Amniotic stem cell (primary cell): ENCODE measurements at places on chromosomes 5 and 9.

- DNase-seq = no peak
These were observed 22.5 kb upstream of the CCL21 start for GRCh38 chr9:34732478-34732877.

DNA sequence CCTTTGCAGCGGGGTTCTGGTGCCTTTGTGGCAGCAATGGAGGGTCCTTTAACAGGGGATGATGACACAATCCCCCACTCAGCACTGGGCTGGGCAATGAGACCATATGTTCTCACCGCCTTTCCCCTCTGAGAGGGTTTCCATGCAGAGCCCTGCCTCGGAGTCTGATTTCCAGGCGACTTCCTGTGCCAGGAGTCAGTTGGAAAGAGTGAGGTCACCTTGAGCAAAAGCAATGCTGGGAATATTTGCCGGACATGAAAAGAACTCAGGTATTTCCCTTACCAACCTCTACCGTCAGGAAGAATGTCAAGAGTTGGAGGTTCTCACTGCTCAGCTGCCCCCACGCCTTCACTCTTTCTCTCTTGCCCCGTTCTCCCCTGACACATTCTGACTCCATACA, 284.2 kb upstream of the IRX1 start:
- no peak for DNase-seq

DNA sequence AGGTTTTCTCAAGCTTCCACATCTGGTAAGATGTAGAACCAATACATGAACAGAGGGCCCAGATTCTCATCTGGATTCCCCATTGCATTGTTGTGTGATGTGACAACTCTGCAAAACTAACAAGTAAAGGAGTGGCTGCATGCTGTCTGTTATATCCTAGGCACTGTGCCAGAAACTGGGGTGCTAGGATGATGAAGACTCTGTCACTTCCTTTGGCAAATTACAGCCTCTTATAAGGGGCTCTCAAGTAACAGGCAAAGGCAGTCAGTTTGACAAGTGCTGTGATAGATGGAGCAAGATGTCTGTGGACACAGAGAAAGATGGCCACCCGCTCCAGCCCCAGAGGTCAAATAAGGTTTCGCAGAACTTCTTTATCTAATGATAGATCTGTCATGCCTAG, 115.7 kb downstream of the PAPPA start:
- no peak for DNase-seq

DNA sequence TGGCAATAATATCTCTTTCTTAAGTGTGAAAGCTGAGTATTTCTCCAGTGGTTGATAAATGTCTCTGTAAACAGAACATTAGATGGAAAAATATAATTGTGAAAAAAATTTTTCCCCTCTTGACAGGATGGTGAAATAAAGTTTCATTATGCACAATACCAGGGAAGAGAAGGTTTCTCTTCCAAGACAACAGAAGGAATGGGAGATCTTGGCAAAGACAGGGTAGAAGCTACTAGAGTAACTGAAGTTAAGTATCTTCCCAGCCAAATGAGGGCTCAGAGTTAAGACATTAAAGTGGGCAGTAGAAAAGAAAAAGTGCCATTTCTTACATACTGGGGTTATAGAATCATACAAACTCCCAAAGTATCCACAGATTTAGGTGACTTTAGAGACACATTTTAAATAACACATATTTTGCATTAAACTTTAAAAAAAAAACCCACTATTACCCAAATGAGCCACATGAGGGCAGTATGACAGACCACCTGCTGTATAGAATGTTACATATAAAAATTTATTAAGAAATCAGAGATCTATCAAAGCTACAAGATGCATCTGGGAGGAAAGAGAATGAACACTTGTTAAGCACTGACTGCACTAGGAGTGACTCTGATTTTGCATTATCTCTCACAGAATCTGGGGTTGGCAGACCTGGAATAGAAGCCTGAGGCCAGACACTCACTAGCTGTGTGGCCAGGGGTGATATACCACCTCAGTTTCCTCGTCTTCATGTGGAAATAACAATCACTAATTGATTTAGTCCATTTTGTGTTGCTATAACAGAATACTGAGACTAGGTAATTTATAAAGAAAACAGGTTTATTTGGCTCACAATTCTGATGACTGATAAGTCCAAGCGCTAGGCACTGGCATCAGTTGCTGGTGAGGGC, 98.5 kb downstream of the ARSB start:
- DNase-seq = no peak

DNA sequence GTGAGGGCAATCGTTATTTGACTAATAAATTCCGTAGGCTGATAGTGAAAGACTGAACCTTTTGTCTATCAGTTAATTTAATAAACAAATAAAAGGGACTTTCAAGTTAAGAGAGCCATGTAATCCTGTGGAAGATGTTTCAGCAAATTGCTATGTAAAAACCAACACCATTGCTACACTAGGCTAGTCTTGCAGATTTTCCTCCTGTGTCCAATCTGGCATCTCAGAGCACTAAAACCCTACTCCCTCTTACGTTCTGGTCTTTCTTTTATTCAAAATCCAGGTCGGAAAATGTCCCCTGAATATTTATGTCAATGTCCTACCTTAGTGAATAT, 478.8 kb upstream of the TNC start:
- no peak for DNase-seq

- DNase-seq = no peak
These were observed 322.4 kb downstream of the SLIT3 start for GRCh38 chr5:168978500-168978899.

GRCh38 chr9:135574943-135575342, 13.4 kb downstream of the PAEP start:
- DNase-seq = no peak

GRCh38 chr5:141001844-141002604, 35.7 kb downstream of the PCDHAC2 start:
- no peak for DNase-seq

DNA sequence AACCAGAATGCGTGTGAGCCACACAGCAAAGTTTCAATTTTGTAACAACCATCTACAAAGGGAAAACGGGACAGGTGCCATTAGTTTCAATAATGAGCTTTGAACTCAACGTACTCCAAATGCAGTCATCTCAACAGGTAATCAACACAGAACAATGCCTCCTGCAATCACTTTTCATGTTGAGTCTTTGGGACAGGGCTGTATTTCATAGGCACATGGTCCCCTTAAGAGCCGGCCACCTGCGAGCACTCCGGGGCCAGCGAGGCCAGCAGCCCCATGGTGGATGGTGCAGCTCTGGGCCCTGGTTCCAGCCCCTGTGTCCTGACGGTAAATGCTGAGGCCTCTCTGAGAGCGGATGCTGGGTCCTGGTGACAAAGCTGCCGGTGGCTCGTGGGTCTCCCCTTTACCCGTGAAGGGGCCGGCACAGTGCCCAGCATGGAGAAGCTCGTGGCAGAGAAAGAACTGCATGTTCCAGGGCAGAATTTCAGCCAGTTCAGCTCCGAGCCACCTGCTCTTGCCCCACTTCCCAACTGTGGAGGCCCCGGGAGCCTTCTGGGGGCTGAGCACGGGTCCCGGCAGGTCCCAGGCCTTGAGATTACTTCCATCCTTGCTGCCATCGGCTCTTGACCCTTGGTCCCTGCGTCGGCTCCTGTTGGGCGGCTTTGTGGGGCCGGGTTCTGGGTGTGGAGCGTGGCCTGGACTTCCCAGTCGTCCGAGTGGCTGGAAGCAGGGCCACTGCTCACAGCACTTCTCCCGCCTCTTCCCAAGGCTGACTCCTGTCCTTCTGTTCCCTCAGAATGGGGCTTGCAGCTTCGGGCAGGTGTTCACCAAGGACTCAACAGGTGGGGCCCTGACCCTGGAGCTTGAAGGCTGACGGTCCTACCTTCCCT, 26.1 kb upstream of the RNU6ATAC start:
- no peak for DNase-seq

GRCh38 chr5:19546521-19546920, 441.5 kb downstream of the CDH18 start:
- no peak for DNase-seq

DNA sequence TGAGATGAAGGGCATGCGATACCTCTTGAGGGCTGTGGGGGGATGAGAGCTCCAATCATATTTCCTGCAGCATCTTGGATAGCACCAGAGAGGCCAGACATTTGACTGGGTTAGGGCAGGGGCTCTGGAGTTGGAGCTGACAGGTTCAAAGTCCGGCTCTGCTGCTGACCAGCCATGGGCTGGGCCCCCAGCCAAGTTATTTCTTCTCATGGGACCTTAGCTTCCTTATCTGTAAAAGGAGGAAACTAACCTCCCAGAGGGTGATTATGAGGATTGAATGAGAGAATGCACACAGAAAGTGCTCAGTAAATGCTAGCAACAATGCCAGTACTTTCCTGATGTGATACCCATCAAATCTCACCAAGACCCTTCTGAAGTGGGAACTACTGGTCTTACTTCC, 65.2 kb upstream of the SLC25A51 start:
- DNase-seq = no peak

GRCh38 chr5:159826351-159827214, 89.7 kb upstream of the ADRA1B start:
- DNase-seq = peak; percentile 15

- no peak for DNase-seq
These were observed 41.1 kb upstream of the ALDOB start for GRCh38 chr9:101476576-101477208.

- DNase-seq = no peak
These were observed 208.0 kb downstream of the TRIO start for GRCh38 chr5:14351086-14351661.

DNA sequence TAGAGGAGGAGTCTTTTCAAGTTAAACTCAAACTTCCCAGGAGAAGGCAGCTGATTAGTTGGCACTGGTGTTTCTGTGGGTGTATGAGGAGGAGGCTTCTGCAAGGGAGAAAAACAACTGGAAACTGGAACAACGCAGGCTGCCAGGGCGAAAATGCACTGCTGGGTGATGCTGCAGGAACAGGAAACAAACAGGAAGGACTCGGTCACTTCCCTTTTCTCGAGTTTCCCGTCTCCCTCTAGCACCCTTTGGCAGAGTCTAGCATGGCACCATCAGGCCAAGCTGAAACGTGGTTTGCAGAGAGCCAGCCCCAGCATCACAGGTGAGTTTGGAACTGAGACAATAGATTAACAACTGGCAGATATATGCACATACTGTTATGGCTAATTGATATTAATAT, 77.5 kb upstream of the CAST start:
- DNase-seq = no peak

GRCh38 chr9:93116072-93116961, 17.7 kb downstream of the NINJ1 start:
- no peak for DNase-seq

GRCh38 chr5:107602896-107603295, 67.8 kb downstream of the EFNA5 start:
- DNase-seq = no peak

- DNase-seq = no peak
These were observed 11.8 kb upstream of the COL5A1 start for GRCh38 chr9:134629586-134630392.

DNA sequence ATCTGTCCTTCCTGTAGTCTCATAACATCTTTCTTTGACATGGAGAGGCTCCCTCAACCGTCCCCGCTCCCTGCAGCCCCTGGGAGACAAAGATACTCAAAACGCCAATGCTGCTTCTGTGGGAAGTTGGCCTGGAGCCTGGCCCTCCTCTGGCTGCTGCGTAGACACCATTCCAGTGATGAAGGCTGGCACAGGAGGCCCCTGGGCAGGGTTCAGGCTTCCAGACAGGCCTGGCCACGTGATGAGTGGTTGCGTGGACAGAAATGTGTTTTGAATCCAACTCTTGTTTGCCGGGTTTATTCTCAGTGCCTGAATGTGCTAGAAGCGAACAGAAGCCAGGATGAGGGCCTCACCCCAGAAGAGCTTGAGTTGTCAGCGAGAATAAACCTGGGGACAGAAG, 43.2 kb upstream of the NKX2-5 start:
- DNase-seq = no peak

- no peak for DNase-seq
These were observed 1.2 kb upstream of the CEMIP2 start for GRCh38 chr9:71769175-71770161.

DNA sequence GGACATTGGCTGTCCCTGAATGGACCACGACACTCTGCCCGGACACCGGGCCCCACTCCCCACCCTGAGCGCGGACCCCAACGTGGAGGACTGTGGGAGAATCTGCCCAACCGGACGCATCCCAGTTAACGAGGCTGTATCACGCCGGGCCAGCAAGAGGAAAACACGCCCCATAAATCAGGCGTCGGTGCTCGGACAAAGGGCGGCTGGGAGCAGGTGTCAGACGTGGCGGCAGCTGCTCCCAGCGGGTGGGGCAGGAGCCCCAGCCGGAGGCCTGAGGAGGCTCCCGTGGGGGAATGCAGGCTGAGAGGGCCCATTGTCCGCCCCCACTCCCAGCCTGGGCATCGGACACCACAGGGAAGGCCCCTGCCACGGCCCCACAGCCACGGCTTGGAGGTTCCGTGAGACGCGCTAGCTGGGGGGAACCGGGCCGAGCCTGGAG, 19.2 kb downstream of the NOTCH1 start:
- DNase-seq = no peak

DNA sequence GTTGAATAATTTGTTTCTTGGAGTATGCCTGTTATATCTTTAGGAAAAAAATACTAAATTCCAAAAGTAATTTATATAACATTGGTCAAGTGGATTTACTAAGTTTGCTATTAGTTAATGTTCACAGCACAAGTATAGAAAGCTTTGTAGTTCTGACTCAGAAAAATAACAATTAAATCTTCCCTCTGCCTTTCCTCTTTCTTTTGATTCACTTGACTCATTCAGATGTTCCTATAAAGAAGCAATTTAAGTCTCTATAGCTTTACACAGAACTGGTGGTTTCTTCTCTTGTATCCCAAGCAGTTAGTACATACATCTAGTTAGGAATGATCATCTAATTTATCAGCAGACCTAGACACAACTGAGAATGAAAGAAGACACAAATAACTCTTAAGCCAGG, 4.5 kb upstream of the CDC42SE2 start:
- DNase-seq = no peak

DNA sequence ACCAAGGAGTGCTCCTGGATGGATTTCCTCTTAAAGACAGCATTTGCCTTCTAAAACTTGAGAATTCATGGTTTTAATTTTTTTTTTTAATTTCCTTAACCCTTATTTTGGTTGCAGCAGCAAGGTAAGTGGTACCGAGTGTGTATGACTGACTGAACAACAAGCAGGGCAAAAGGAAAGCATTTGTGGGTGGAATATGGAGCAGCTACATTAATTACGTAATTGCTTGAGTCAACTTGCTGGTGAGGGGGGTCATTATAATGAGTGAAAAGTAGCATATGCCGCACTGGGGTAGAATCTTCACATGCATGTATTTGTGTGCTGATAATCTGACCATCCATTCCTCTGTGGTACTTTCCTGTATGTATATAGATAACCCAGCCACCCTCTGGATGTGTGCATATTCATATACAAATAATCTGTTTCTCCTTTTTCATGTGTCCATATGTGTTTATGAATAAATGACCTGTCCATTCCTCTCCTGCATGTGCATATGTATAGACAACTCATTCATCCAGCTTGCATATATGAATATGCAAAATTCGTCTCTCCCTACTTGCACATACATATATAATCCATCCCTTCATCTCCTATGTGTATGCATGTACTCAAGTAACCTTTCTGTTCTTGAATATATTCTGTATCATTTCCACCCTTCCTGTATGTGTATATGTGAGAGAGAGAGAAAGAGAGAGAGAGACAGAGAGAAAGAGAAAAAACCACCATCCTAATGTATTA, 147.5 kb upstream of the RUSC2 start:
- no peak for DNase-seq

GRCh38 chr9:69494208-69494607, 169.2 kb downstream of the ENTREP1 start:
- no peak for DNase-seq
